ENCODE measurements at places on chromosomes 4 and X.

GRCh38 chrX:43467608-43468234, 188.4 kb upstream of the MAOA start:
- no peak for DNase-seq

- DNase-seq, result no peak
These were observed 29.0 kb downstream of the REELD1 start for GRCh38 chr4:146243141-146243882.

- no peak for DNase-seq
These were observed 70.6 kb upstream of the CENPE start for GRCh38 chr4:103268746-103269145.

- no peak for DNase-seq
These were observed 6.5 kb upstream of the SERTM2 start for GRCh38 chrX:111504941-111505340.

- no peak for DNase-seq
These were observed 310.5 kb upstream of the DDX53 start for GRCh38 chrX:22689290-22689689.

DNA sequence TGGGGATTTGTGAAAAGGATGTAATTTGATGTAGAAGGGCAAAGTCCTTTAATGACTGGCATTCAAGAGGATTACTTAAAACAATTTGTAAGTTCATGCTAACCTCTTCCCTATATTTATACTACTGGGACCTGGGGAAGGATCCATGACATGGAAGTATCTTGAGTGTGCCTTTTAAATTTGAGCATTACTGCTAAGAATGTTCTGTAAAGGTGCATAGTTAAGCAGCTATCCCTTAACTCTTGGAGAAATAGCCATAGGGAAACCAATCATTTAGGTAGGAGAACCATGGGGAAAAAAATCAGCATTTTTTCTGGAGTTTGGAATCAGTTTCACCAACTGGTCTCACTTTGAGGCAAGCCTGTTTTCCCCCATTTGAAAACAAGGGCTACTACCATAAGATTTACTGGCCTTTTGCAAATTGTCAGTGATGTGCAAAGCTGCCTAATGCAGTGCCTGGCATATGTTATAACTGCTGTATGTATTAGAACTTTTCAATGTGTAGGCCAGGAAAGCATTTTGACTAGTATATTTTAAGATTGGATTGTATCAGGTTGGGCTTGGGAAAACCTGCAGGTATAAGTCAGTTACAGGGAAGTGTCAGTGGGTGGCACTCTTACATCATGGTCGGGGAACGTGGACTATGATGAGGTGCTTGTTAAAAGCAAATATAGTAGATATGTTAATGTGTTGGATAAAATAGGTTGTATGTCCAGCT, 72.1 kb downstream of the PRSS12 start:
- DNase-seq, result peak; percentile 73

- DNase-seq, result peak; percentile 72
These were observed 250.5 kb upstream of the GPRIN3 start for GRCh38 chr4:89558147-89558546.

DNA sequence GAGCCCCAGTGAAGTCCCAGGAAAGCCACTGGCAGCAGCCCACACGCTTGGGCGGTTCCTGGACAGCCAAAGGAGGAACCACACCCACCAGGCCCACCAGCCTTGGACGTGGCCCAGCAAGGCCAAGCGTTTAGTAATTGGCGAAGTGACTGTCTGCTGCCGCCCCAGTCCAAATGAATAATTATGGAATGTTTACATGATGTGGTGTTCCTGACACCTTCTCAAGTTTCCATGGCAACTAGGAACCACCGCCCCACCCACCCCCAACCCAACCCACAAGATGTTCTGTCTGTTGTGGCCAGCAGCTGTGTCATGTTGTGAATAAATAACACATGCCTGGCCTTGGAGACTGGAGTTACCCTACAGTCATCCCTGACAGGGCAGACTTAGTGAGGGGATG, 22.3 kb downstream of the APLN start:
- DNase-seq, result peak; percentile 36

DNA sequence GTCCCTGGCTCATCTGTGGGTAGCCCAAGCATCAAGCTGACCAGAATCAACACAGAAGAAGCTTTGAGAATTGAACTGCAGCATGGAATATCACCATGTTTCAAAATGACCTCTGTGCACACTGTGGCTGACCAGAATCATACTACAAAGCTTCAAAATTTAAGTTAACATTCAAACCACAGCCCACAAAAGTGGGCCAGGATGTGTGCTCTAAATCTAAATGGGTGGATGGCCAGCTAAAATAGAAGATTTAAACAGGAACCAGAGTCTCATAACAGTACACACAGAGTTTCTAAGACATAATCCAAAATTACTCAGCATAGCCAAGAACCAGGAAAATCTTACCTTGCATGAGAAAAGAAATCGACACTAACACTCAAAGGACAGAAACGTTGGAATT, 46.1 kb downstream of the KLF3 start:
- no peak for DNase-seq

GRCh38 chr4:8905773-8906667, 34.4 kb upstream of the HMX1 start:
- no peak for DNase-seq

- DNase-seq, result no peak
These were observed 13.5 kb downstream of the SNCA start for GRCh38 chr4:89823416-89823815.

DNA sequence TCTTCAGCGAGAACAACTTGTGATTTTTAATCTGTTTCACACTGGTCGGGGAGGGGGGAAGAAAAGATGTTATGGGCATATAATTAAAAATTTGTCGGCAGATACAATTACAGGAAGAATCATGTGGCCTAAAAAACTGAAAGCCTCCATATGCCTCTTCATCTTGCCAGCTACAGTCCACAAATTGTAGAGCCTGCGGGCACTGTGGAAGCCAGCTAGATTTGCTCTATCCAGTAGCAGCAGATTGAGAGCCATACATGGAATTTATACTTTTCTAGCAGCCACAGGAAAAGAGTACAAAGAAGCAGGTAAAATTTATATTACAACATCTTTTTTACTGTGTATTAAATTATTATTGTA, 147.3 kb downstream of the TBL1X start:
- peak; percentile 82 for DNase-seq

GRCh38 chr4:90122355-90122748, 4.8 kb upstream of the CCSER1 start:
- DNase-seq, result peak; percentile 83

DNA sequence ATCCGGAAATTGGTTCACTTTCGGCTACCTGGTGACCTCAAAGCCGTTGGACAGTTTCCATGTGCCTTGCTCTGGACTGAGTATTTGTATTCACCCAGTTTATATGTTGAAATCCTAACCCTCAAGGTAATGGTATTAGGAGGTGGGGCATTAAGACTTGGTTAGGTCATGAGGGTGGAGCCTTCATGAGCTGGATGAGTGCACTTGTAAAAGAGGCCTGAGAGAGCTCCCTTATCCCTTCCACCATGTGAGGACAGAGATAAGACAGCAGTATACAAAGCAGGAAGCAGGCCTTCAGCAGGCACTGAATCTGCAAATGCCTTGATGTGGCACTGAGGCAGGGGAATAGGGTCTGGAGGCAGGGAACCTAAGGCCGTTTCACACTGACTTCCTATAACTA, 5.3 kb upstream of the OPHN1 start:
- no peak for DNase-seq

GRCh38 chrX:75873993-75874392, 88.9 kb upstream of the MAGEE2 start:
- DNase-seq, result no peak

DNA sequence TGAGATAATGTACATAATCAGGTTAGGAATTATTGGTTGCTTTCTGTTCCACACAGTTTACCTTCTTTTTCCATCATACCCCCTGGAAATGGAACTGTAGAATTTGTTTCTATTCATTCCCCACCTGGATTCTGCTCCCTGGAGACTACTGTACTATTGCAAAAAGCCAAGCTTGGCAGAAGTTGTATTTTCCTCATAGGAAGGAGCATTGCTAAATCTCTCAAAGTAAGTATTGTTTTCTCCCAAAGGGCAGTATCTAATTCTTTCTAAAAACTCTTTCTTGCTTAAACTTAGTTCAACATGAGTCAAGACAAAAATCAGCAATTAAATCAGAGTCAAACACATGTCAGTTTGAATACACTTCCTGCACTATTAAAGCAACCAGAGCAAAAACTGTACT, 136.2 kb downstream of the CDS1 start:
- DNase-seq, result no peak

GRCh38 chrX:38275615-38276014, 51.7 kb downstream of the RPGR start:
- no peak for DNase-seq

DNA sequence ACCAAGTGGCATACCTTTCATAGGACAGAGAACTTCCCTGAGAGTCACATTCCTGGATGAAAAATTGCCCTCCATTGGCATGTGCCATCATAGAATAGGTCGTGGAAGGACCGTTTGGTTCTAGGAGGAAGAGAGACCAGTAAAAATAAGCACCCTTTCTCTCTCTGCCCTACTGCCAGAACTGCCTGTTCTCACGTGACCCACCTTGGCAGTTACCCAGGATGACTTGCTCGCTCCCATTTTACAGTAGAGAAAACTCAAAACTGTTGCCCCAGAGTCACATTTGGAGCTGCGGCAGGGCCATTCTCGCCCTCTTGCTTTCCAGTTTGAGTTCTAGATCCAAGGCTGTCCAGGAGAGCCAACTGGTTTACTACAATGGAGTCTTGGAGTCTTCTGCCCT, 1.1 kb upstream of the NLGN3 start:
- no peak for DNase-seq

DNA sequence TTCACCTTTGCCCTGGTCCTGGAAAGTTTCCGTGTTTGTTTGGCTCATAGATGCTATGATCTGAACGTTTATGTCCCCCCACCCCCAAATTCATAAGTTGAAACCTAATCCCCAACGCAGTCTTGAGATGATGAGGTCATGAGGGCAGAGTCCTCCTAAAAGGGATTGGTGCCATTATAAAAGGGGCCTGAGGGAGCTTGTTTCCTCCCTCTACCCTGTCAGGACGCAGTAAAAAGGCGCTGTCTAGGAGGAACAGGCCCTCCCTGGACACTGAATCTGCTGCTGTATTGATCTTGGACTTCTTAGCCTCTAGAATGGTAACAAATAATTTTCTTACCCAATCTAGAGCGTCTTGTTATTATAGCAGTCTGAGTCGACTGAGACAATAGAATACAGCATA, 2190.6 kb upstream of the TENM3 start:
- DNase-seq, result peak; percentile 74

GRCh38 chr4:133151341-133151690, 2.2 kb downstream of the PCDH10 start:
- peak; percentile 48 for DNase-seq

DNA sequence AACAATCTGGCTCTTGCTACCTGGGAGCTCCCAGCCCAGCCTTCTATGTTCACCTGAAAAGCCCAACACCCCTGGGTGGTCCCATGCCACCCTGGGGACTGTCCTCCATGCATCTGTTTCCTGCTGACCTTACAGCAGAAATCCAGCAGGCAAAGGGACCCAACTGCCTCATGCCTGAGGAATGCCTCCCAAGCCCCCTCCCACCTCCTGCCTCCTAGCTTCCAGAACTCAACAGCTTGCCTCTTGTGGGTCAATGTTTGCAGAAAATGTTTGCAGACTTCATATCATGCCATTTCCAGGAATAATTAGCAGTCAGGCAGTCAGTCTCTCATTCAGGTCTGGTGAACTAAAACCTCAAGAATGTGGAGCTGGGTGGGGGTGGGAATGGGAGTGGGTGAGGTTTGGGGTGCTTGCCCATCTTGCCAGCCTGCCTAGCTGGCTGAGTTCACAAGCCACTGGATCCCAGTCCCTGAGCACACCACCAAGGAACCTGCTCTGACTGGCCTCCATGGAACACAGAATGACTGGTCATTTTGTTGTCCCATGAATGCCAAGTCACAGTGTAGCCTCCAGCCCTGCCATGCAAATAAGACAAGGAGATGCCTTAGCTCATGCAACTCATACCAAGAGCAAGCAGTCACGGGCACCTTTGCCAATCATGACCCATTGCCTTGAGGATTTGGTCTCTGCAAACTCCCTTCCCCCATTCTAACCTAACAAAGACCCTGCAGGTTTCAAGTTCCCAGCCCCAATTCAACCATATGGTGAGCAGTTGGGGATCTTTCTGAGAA, 12.1 kb upstream of the PLAC1 start:
- peak; percentile 90 for DNase-seq

DNA sequence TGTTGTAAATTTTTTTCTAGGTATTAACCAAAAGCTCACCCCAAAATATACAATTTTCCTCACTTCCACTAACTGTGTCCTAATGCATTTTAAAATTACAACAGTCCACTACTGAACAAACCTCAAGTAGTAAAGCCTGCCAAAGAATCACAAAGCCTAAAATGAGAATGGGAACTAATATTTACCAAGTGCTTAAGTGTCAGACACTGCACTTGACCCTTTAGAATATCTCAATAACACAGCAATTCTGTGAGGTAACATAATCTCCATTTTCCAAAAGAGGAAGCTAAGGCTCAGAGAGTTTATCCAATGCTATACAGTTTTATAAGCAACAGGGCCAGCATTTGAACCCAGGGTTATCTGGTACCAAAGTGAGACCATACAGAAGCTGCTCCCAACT, 4.9 kb downstream of the SLC9A7 start:
- DNase-seq, result peak; percentile 34

DNA sequence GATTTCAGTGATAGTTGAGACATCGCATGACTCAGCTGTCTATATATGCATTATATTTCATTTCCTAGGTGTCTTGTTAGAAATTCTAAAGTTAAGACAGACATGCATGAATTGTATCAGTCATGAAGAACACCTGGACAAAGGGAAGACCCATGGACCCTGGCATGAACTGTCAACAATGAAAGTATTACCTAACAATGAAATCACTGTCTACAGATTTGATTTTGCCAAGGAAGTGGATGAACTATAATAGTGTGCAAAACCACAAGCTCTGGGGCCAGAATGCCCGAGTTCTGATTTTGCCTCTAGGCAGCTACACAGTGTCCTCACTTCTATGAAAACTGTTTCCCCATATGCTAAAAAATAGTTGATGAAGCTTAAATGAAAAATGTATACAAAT, 386.1 kb downstream of the NLGN4X start:
- DNase-seq, result no peak

GRCh38 chrX:150202641-150203247, 160.4 kb upstream of the MAMLD1 start:
- no peak for DNase-seq

DNA sequence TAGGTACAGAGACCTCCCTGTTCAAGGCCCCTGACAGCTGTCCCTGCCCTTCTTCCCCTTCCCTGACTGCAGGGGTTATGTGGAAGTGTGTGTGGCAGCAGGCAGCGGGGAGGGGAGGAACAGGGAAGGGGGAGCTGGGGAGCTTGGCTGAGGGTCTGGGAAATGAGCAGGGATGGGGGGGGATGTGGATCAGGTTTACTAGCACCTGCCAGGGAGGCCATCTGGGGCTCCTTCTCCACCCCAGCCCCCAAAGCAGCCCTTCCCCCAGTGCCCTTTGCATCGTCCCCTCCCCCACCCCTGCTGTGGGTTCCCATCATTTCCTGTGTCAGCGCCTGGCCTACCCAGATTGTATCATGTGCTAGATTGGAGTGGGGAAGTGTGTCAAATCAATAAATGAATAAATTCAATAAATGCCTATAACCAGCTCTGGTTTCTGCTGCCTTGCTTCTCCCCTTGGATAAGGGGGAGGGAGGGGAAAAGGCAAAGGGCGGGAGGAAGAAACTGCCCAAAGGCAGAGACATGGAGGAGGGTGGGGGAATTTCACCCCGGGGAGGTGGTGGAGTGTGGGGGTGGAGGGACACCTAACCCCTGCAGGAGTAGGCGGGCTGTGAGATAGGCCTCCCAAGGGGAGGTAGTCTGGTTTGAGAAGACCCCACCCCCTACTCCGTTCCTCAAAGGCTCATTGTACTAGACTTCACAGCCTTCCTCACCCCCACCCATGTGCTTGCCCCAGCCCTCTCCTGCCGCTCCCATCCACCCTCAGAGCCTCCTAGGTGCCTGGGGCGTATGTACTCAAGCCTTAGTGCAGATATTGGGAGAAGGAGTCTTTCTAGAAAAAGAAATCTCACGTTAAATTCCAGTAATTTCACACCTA, 3.2 kb downstream of the CXorf65 start:
- DNase-seq, result peak; percentile 73

Measured in NCI-H69 (cell line).